Activated CD4-positive, alpha-beta T cell treated with anti-CD3 and anti-CD28 coated beads for 4 hours (primary cell): ENCODE measurements at places on chromosomes 2 and 18.

DNA sequence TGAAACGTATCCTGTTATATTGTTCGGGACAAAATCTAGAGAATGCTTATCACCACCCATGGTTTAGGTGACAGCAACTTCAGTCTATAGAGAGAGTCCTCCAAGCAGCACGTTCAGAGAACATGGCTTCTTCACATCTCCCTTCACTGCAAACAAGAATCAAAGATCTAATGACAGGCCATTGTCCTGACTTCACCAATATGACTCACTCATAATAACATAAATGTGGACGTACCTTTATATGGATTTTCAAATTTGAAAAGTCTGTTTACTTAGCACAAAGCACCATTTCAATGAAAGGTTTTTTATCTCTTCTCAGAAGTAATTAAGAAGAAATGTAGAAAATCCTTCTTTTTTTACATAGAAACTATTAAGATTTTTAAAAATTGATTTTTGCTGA, 46.7 kb downstream of the KLF7 start:
- DNase-seq: no peak

- no peak for DNase-seq
These were observed 452.9 kb upstream of the SPRED2 start for GRCh38 chr2:65885266-65885665.

DNA sequence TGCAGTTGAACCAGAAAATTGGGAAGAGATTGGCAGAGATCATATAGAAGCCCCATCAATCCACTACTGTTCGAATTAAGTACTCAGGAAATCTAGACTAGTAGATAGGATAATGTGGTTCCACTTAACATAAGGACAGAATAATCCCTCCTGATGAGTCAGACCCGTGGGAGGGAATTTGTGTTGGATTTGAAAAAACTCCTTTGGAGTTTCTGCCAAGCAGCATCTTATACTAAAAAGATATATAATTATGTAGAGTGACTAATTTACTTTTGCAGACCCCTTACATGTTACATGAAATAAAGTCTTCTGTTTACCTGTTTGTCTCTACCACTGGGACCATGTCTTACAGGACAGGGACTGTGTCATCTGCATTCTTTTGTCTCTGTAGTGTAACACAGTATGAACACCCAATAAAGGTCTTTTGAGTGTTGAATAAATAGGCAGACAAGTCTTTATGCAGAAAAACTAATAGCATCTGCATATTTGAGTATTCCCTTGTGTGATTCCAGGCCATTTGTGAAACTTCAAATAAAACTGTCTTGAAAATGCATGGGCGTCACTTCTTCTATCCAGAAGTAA, 122.6 kb upstream of the DNAJC10 start:
- DNase-seq: no peak

GRCh38 chr2:45723857-45724256, 72.4 kb downstream of the PRKCE start:
- no peak for DNase-seq

GRCh38 chr2:128551435-128551834, 232.8 kb upstream of the HS6ST1 start:
- DNase-seq: no peak

DNA sequence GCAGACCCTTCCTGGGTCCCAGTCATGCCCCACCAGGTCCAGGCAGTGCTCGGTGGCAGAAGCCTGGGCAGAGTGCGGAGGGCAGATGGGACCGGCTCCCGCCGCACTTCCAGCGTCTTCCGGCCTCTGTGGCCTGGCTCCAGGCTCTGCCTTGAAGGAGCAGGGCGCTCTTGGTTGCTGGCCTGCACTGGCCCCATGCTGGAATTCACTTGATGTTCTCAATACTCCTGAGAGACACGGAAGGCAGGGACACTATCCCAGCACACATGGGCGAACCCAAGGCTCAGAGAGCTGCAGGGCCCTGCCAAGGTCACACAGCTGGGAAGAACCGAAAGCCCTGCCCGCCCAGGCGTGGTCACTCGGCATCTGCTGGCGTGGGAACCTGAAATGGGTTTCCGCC, 87.6 kb upstream of the ODC1 start:
- no peak for DNase-seq
